ENCODE measurements at places on chromosomes 2 and 18.

GRCh38 chr2:154689158-154689557, 9.3 kb upstream of the KCNJ3 start:
- no peak for DNase-seq

DNA sequence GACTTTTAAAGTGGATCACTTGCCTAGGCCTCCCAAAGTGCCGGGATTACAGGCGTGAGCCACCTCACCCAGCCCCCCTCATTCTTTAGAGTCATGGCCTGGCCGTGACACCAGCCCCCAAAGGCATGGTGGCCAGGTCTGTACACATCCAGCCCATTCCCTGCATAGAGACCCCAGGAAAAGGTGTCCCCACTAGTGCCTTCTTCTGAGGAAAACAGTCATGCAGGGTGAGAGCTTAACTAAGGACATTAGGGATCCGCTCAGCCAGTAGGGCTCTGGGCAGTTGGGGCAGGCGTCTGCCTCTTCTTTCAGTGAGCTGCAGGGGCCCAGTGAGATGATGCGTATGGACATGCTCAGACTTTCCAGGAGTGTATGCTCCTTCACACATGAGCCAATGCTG, 5.7 kb upstream of the AMER3 start:
- no peak for DNase-seq

DNA sequence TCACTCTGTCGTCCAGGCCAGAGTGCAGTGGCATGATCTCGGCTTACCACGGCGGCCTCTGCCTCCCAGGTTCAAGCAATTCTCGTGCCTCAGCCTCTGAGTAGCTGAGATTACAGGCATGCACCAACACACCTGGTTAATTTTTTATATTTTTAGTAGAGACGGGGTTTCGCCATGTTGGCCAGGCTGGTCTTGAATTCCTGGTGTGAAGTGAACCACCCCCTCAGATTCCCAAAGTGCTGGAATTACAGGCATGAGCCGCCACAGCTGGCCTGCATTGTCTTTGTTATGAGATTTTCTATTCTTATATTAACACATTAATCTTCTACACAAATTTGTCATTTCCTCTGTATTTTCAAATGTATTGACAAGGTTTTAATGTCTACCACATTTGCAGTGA, 75.2 kb downstream of the SEPTIN10 start:
- no peak for DNase-seq

DNA sequence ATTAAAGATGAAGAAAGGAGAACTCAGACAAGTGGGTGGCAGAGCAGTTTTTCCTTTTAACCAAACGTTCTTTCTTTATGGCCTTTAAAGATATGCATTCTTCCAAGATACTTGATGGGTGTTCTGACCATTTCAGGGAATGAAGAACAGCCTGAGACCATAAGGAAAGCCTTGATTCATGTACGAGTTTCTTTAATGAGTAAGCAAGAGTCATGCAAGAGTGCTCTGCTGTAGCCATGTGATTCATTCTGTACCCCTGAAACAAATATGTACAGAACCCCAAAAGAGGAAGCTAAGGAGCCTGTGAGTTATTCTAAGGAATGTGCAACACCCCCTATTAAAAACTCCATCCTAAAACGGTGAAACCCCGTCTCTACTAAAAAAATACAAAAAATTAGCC, 372.8 kb downstream of the MTX2 start:
- DNase-seq, result no peak

- no peak for DNase-seq
These were observed 286.6 kb downstream of the MYT1L start for GRCh38 chr2:2044269-2045057.

- DNase-seq, result no peak
These were observed 1.8 kb downstream of the LCLAT1 start for GRCh38 chr2:30448866-30449265.

DNA sequence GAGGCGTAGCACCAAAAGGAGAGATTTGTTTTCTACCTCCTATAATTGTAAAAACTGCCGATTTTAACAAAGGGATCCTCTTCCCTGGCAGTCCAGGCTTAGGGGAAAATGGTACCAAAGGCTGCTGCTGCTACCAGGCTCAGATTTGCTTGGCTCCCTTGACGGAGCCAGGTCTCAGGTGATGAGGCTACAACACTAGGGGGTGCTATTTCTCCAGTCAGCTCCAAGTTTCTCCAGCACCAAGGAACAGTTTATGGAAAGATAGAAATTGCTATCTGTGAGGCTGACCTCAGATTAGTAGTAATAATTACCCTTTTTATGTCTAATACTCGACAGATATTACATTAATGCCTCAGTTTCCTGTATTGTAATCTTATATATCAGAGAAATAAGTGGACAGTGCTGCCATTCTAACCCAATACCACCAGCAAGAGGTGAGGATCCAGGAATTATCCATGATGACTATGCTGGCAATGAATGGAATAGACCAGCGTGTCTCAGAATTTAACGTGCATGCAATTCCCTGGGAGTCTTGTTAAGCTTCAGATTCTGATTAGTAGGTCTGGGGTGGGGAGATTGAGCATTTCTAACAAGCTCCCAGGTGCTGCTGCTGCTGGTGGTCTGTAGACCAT, 111.3 kb downstream of the ESCO1 start:
- peak; percentile 72 for DNase-seq

DNA sequence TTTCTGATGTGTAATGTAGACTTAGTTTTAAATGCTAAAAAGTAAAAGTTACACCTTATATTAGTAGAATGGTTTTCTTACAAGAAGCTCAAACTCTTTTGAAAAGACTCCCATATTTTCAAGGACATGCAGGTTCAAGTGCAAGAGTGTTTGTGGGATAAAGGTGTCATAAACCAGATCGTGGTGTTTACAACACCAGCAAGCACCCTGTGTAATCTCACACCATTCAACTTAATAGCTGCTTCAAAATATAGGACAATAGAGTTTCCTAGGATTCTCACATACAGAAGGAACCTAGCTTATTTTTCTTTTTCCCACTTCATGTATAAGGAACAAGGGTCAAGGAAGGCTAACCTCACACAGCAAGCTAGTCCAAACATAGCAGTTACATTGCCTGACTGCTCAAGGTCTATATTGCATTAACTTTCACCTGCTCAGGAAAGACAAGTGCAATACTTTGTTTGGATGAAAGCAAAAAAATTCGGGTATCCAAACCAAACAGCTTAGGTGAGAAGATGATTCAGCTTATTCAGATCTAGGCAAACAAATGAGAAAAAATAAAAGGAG, 172.3 kb downstream of the IKZF2 start:
- DNase-seq, result no peak

GRCh38 chr2:130351711-130352110, 4.1 kb upstream of the PTPN18 start:
- no peak for DNase-seq

- no peak for DNase-seq
These were observed 94.9 kb downstream of the MBD2 start for GRCh38 chr18:54129448-54130067.

DNA sequence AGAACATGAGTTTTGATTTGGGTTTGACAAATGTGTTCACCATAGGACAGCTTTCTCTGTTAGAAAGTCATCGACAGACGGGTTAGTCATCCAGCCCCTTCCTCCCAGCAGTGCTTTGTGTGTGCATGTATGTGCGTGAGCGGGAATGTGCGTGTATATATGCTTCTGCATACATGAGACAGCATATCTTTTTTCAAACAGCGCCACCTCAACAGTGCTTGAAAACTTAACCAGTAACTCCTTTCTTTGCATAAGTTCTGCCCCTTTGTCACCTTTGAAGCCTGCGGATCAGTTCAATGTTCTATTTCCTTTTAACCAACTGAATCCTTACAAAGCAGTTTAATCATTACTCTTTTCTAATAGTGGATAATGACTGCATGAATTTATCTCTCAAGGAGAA, 351.4 kb downstream of the LPIN1 start:
- no peak for DNase-seq

DNA sequence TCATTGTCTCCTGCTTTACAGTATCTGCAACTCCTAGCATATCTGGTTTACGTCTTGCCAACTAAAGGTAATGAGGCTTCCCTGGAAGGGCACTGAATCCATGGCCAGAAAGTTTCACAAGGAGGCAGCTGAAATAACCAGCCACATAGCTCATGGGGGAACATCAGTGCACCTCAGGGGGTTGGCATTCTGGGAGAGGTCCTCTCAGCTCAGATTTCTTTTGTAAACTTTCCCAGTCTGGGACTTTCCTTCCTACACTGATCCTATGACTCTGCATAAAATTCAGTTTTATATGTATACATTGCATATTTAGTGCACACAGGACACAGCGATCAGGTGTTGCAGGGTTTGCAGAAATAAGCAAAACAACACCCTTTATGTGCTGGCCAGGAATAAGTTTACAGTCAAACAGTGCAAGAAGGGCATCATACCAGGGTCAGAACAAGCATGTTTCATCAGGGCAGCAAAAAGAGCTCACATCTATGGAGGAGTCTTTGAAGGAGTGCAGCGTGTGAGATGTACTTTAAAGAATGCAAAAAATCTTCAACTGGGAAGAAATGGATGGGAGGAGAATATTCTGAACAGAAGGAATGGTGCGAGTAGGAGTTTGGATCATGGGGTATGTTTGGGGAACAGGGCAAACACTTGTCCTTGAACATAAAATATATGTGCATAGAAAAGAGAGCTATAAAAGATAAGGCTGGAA, 240.6 kb upstream of the RAB12 start:
- no peak for DNase-seq

GRCh38 chr18:39795350-39795749, 2159.7 kb upstream of the PIK3C3 start:
- no peak for DNase-seq

DNA sequence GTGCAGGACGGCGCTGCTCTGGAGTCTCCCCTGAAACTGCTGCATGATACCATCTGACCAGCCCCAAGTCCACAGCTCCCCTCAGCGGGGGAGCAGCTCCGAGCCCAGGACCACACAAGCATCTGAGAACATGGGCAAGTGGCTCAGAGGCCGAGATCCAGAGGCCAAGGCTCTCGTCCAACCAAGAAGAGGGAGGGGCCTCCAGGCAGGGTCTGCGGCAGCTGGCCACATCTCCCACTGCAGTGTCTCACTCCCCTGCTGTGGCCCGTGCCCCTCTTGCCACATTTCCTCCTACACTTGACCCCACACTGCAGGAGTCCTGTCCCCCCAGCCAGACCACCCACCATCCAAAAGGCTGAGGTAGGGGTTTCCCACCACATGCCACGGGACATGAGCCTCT, 50.2 kb downstream of the TFCP2L1 start:
- no peak for DNase-seq

GRCh38 chr2:27954771-27955383, 64.3 kb downstream of the BABAM2 start:
- DNase-seq, result peak; percentile 82

DNA sequence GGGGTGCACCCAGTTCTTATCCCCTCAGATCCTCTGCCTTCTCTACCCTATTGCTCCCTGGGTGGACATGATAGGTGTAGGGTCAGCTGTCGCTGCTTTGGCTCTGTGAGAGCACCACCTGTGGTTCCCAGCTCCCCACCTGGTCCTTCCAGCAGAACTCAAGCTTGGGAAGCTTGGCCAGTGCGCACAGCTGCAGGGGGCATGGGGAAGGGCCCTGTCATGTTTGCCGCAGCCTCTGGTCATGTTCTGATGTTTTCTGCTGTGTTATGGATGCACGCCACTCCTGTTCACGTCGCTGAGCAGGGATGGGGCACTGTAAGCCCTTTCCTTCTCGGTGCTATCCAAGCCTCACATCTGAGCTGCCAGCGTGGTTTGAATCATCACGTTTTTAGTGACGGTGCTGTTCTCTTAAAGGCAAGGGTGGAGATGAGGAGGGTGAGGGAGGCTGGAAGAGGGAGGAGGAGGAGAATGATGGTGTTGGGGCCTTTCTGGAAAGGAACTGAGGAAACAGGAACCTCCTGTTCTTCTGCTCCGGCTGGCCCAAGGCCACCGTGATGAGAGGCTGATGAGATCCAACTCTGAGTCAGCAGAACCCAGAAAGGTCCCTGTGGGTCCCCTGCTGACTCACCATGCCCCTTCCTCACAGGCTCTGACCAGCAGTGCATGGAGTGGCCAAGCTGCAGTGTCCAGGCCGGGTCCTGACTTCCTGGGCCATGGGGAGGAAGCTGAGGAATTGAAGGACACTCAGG, 78.0 kb downstream of the LIPG start:
- DNase-seq, result no peak

- no peak for DNase-seq
These were observed 343.7 kb downstream of the SPAG16 start for GRCh38 chr2:213627835-213628460.

DNA sequence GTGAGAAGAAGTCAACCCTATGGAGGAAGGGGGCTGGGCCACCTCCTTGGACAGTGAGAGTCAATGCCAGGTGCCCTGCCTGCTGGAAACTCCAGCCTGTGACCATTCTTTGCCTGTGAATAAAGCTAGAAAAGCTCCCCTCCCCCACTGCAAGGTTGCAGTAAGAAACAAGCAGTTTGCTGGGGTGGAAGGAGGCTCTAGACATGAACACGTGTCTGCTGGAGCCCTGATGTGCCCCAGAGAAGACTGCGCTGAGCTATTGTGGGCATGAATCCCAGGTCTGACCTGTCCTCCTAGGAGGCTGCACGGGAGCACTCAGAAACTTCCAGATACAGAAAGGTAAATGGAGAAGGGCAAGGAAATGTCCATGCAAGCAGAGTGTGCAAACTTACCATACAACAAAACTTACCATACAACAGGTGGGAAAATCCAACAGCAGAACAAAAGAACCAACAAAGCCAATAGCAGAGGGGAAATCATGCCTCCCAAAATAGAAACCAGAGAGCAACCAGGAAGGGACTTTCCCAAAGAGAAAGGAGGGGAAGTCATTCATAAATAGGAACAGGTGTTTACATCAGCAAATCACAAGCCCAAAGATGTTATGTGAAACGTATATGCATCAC, 278.7 kb downstream of the BCL2 start:
- DNase-seq, result no peak

DNA sequence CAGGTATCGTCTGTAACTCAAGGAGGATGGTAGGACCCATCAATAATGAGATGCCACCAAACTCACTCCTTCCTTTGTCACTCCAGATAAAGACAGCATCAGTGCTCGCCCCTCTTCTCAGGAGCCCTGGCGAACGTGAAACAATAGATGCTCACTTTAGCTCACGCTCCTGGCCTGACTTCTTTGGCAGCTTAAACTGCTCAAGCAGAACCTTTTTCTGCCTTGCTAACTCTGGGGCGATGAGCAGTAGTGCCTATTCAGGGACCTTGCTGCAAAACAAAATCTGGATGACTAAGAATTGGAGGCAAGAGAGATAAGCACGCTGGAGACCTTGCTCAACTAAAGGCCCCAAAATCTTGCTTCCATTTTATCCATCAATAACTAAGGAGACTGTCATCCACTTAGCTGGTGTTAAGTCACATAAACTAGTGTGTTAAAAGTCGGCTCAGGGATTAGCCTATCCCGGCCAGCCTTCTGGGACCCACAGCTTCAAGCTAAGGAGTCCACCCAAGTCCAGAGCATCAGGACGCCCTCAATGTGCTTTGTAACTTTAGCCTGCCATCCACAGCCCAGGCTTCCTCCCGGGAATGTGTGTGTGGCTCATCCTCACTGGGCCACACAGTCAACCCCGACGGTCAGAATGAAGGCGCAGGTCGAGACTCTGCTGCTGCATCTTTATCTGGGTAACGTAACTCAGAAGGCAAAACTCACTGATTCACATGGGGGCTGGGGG, 38.9 kb downstream of the ZNF516 start:
- DNase-seq, result no peak
